ENCODE measurements at places on chromosomes 12 and 14.

DNA sequence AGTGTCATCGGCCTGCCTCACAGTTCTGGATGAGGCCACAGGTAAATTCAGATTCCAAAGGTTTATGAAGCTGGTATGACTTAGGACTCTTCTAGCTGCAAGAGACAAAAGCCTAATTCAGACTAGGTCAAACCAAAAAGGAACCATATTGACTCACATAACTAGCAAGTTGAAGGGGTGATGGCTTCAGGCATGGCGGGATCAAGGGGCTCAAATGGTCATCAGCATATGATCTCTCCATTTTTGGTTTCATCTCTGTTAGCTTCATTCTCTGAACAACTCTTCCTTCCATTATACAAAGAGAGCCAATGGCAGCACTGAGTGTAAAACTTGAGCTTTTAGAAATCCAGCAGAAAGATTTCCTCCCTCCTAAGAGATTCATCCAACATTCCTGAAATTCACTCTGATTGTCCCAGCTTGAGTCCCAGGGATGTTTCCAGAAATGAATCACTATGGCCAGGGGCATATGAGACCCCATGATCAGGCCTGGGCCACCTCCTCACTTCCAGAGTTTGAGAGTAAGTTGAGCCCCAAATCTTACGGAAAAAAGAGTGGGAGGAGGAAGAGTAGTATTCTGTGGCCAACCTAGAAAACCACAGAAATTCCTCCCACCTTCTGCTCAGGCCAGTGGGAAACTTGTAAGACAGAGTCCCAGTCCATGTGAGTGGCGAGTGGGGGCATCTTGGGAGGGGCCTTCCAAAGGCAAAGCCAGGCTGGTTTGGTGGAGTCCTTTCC is 2.0 kb upstream of the MAP1LC3B2 start:
- no peak for DNase-seq

GRCh38 chr12:20189767-20190166 is 178.6 kb upstream of the PDE3A start:
- DNase-seq: no peak

GRCh38 chr14:31952573-31952972 is 124.5 kb upstream of the ARHGAP5 start:
- no peak for DNase-seq

DNA sequence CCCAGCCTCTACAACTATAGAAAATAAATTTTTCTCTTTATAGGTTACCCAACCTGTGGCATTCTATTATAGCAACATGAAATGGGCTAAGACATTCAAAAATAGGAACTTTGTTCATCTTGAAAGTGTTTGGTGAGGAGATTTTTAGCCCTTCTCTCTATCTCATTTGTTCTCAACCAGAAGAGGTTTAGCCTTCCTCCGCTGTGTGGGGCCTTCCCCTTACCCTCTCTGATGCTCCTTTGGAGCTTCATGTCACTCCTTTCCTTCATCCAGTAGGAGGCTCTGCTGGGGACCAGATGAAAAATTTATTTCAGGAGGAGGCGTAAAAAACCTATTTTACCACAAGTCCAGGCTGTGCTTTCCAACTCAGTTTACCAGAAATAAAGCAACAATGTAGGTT is 94.1 kb downstream of the RTN1 start:
- no peak for DNase-seq

DNA sequence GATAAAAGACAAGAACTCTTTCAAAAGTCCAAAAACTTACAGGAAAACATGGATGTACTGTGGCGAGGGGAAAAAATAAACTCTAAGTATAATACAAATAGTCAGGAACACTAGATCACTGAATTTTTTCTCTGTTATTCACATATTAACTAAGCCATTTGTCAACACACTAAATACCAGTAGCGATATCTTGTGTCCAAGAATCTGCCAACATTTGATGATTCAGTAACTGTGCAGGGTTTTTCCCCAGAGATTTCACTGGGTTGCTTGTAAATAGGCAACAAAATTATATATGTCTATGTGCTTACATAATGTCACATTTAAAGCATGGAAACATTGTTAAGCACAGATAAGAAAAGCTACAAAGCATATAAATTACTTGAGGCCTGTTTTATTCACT is 205.9 kb downstream of the KIF21A start:
- peak; percentile 27 for DNase-seq

DNA sequence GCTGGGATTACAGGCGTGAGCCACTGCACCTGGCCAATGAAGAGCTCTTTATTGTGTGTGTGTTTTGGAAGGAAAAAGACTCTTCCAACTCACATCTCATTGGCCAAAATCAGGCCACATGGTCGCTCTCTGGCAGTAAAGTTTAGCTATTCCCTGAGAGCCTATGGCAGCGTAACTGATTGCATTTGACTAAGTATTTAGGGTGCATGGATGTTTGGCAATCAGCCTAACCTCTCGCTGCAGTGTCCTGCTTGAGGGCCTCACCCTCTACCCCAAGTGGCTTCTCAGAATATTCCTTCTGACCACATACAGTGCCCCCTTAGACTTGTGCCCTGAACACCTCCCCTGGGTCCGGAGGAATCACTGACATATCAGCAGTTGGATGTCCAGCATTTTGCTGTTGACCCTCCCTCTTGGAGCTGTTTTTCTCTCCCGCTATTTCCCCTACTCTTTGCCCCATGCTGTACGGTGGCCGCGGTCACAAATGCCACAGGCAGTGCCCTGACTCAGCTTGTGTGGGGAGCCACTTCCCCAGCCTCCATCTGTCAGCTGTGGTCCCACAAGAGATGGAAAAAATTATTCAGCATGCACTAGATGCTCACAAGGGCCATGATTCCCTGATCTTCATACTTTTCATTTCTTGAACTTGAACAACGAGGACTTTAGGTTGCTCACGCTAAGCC is 9.5 kb downstream of the PHETA1 start:
- DNase-seq: no peak

DNA sequence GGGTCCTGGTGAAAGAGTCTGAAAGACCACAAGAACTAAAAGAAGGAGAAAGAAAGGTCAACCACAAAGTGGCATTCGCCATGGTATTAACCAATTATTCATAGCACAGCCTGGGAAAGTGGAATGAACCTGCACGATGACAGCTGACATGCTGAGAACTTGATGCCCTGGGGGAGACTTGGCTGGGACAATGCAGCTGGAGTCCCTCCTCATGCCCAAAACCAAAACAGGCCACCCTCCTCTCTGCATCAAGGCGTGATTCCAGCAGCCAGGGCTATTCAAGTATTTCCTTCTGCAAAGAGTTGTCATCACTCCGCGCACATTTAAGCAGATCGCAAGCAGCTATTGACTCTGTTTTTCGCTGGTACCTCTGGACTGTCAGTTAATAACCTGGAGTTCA is 167.1 kb upstream of the NOS1 start:
- no peak for DNase-seq

GRCh38 chr14:24392325-24393091 is 6.3 kb upstream of the NYNRIN start:
- DNase-seq: no peak
